ENCODE measurements at places on chromosomes 7 and 10.

DNA sequence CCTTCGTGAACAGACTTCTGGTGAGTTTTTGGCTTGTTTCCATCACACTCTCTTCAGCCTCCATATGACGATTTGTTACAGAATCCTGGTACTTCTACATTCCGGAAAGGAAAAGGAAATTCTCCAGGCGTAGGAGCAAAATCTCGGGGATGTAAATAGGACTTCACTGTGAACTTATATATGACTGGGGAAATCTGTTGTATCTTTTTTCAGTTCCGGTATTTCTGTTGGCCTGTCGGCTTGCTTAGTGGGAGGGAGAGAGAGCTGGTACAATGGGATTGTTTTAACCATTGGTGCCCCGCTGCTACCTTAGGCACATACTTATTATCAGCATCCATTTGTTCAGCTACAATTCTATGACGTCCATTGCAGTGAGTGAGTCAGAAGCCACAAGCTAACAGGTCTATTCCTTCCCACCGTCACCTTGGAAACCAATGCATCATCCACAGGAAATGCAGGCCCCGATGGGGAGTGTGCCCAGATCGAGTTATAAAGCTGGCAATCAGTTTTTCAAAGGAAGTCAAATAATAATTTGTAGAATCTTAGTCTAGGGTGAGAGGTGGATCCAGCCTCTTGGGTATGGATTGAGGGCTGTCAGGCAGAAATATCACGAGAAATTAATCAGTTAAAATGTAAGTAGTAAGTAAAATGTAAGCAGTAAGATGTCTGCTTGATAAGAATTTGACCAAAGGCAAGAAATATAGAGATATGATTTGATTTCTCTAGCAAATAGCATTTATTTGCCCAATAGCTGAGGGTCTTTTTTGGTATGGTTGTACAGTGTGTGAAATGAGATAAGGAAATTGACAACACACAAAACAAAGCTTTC is 92.0 kb upstream of the MKLN1 start:
- DNase-seq = no peak

- DNase-seq = peak; percentile 42
These were observed 31.7 kb downstream of the GPR22 start for GRCh38 chr7:107501593-107501992.

DNA sequence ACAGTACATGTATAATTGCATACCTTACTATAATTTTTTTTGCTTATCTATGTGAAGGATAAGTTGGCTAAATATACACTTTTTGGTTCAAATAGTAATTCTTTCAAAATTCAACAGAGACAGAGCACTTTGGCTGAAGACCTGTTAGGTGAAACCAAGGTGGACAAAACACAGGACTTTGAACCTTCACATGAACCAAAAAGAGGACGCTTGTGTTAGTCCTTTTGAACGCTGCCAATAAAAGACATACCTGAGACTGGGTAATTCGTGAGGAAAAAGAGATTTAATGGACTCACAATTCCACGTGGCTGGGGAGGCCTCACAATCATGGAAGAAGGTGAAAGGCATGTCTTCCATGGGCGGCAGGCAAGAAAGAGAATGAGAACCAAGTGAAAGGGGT is 4.7 kb upstream of the AGMO start:
- DNase-seq = no peak

GRCh38 chr7:105320896-105321295 is 67.8 kb downstream of the SRPK2 start:
- no peak for DNase-seq

DNA sequence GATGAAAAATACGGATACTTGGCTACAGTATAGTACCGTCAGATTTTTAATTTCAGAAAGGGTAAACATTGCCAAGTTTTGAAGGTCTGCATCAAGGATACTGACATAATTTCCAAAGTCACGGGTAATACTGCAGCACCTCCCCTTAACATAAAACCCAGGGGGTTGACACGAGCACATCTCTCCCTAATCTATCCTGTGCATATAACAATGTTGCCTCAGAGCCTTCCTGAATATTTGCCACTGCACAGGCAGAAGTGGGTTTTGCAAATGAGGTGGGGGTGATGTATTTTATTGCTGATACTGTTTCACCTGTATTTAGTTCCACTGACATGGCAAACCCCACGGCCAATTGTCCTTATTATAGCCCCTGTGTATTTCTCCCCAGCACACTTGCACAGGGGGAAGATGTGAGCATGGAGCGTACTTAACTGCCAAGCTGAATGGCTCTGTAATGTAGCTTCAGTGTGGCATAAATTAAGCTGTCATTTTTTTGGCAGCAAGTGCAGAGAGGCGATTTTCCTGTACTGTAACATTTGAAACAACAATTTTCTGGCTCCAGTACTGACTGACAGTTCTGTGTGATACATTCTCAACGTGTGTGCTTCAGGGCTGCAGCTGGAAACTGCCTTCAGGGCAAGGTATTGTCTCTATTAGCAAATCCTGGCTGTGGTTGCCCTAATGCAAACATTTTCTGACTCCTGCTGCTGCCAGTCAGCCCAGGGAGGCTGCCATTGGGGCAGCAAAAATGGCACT is 299.6 kb upstream of the SP4 start:
- no peak for DNase-seq

All from globus pallidus (tissue), 1 donor.